ENCODE measurements at places on chromosomes 5 and 9. TPM values are rescaled to one million over a fixed set of nuclear protein-coding genes. Genes with fewer than 3 reads are reported as not detected.

The CCNB1 gene
- polyA plus RNA-seq, result 64.8 TPM

The NR4A3 gene
- 0.64 TPM for polyA plus RNA-seq

The CSNK1G3 gene
- polyA plus RNA-seq, result 53.8 TPM

The IL5 gene
- not detected for polyA plus RNA-seq

- no peak for DNase-seq
These were observed 29.6 kb downstream of the C5orf58 start for GRCh38 chr5:170262061-170263045.

DNA sequence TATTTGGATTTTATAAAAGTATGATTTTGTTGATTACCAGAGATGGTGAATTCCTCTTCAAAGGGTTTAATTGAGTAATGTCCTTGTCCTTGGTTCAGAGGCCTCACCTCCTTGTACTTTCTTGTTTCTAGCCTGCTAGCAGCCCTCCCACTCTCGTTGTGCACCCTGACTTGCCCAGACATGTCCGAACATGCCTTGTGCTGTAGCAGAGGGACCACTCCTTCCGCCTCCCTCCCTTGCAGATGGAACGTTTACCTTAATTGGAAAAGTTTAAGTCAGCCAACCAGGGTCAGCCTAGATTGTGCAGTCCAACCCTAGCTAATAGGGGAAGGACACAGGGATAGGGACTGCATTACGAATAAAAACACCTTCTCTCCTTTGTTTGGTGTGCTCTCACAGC lies 406.9 kb upstream of the NMUR2 start:
- no peak for DNase-seq

- DNase-seq, result no peak
These were observed 4.9 kb upstream of the OXCT1 start for GRCh38 chr5:41875121-41875520.

DNA sequence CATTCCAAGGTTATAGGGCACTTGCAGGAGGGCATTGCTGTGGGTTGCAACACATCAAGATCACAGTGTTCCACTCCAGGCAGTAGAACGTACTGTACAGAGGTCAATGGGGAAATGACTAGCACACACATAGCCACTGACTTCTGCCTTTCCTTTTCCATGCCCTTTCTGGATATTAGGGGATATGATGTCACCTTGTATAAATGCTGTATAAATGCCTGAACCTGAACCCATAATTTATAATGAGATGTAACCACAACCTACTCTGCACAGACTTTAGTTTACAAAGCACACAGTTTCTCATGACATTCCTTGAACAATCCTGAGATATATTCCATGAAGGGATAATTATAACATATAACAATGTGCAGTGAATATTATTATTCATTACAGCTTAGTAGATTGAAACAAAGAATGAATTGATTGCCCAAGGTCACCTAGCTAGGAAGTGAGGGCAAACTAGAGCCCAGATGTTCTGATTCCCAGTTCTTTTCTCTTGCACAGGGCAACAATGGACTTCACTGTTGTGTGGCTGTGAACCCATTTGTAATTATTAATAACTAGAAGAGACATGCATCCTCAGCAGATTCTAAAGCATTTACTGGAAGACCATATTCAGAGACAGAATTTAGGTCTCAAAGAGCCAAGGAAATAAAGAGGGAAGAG lies 5.6 kb upstream of the ABLIM3 start:
- no peak for DNase-seq

DNA sequence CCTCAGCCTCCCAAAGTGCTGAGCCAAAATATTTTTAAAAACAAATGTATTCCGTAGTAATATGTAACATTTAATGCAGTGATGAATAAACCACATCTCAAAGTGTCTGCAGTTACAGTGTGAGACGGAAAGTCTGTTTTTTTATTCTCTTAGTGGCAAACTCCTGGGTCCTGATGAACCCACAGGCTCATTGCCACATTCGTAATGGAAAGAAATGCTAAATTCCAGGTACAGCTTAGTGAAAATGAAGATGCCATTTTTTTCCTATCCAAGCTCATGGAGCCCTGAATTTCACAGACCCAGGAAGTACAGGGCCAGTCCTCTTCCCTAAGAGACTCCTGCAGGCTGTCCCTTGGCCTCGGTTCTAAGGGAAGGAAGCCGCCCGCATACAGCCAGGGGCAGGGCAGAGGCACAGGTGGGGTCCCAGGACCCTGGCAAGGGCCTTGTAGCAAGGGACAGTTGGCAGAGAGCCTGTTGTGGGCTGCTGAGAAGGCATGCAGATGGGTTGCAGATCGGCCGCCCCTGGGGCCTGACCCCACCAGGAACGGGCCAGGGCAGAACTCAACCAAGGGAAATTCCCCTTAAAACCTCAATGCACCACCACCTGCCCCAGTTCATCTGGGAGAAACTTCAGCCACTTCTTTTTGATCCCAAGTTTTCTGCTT lies 36.2 kb downstream of the IPPK start:
- no peak for DNase-seq

- no peak for DNase-seq
These were observed 131.4 kb downstream of the MED10 start for GRCh38 chr5:6246820-6247437.

GRCh38 chr5:18563853-18564252 lies 929.6 kb downstream of the TAF11L14 start:
- no peak for DNase-seq

DNA sequence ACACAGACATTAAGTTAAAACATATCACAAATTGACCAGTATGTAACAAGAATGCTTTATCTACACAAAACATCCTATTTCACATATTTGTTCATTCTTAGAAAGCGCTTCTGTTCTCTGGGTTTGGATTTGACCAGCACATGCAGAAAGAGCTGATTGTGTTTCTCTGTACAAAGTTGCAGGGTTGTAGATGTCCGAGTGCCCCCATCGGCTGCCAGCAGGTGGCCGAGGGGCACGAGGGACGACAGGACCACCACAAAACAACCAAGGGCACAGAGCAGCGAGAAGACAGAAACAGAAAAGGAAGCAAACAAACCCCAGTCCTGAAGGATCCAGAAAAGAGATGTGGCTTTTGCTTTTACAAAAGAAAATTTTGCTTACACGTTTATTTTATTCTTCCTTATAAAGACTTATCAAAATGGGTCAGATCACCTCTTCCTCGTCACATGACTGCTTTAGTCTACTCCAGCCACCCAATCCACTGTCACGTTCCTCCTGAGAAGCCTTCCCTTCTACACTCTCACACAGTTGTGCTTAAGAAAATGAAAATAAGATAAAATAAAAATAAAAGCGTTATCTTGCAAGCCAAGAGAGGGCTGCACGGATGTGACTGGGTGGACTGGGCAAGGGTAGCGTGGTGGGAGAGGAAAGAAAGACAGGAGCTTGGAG lies 9.5 kb downstream of the OTP start:
- DNase-seq, result no peak

DNA sequence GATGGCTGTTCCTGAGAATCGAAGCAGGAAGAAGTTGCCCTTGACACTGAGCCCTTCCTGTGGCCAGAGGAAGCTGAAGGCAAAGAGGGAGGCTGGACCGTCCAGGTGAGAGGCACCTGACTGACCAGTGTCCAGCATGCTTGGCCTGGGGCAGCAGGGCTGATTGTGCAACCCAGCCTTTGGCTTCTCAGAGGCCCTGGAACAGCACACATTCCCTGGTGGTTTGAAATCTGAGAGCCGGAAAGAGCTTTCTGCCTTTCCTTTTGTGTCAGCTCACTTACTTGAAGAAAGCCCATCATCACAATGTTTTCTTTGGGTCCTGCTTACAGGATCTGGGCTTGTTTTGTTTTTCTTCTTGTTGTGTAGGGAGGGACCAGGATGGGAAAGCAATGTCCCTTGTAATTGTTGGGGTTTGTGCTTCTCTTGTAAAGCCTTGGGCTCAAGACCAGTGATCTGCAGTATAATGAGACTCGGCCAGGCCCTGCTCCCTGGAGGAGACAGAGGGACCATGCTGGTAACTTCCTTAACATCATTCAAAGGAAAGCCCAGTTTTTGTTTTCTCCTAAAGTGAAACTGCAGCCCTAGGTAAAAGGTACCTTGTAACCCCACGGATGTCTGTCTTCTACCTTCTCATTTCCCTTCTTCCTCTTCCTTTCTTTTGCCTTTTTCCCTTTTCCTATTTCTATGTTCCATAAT lies 213.7 kb downstream of the NXNL2 start:
- no peak for DNase-seq

DNA sequence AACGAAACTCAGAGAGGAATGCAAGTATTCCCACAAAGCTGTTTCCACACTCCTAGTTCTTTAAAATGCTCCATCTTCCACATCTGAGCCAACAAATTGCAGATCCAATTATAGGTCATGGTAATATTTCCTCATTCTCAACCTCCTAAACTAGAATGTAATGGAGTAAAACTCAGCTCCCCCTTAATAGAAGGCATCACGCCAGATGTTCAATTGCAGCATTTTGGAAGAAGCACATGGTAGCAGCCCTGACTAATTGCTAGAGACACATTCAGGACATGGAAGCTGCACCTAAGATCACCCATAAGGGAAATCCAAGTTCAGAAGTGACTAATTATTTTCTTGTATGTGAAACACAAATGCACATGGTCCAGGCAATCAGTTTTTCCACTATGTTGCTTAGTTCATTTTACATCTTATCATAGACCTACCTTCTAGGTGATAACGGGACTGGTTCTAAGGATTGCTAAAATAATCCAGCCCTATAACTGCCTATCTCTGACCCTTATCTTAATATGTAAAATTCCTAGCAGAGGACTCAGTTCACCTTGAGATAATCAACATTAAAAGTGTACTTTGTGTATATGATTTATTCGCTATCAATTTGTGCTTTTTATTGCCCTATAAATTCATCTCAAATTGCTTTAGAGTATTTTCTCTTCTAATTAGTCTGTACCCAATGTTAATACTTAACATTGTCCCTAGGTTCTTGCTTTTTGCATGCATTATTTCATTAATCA lies 75.1 kb downstream of the GABRB2 start:
- peak; percentile 2 for DNase-seq

DNA sequence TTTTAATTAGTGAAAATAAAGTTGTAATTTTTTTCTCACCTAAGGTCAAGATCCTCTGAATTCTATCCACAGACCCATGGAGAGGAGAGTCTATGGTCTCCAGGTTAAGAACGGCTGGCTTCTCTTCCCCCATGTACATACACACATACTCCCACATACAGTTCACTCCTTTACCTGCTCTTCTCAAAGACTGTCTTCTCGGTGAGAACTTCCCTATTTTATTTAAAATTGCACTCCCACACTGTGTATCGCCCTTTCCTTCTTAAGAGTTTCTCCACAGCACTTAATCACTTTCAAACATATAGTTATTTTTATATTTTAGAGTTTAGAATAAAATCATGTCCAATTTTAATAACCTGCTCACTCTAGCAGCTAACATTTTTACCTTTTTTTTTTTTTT lies 3.6 kb upstream of the JADE2 start:
- DNase-seq, result no peak

DNA sequence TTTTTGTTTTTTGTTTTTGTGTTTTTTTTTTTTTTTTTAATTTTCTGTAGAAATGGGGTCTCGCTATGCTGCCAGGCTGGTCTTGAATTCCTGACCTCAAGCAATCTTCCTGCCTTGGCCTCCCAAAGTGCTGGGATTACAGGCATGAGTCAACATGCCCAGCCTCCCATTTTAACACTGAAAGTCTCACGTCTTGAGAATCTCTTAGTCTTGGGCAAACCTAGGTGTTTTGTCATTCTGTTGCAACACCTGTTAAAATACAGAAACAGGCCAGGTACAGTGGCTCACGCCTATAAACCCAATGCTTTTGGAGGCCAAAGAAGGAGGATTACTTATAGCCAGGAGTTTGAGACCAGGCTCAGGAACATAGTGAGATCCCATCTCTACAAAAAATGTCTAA lies 599.0 kb downstream of the TLR4 start:
- no peak for DNase-seq

- peak; percentile 15 for DNase-seq
These were observed 45.4 kb upstream of the MYOT start for GRCh38 chr5:137822158-137822764.
